Neuronal stem cell (in vitro differentiated cells): ENCODE measurements at places on chromosomes 12 and 14.

GRCh38 chr12:123478762-123479161 lies 20.8 kb downstream of the SNRNP35 start:
- DNase-seq = no peak

DNA sequence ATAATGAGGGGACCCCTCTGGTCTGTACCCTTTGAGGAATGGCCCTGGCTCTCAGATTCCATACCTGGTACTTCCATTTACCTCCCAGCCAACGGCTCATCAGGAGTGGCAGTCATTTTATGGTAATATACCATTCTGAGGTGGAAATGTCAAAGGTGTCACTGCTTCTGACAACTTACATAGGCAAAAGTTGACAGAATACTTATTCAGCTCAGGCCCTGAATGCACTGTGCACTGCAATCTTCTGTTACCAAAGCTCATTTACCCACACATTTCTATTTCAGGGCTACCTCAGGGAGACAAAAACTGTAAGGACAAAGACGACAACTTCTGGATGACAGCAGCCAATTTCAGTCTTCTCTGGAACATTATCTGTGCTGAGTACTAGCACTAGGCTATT lies 212.2 kb upstream of the TMEM260 start:
- no peak for DNase-seq

- DNase-seq = no peak
These were observed 542.4 kb downstream of the FLRT2 start for GRCh38 chr14:86072116-86072894.

GRCh38 chr14:91681893-91682563 lies 49.9 kb downstream of the CATSPERB start:
- DNase-seq = no peak

- no peak for DNase-seq
These were observed 11.0 kb upstream of the AEBP2 start for GRCh38 chr12:19428246-19428645.

DNA sequence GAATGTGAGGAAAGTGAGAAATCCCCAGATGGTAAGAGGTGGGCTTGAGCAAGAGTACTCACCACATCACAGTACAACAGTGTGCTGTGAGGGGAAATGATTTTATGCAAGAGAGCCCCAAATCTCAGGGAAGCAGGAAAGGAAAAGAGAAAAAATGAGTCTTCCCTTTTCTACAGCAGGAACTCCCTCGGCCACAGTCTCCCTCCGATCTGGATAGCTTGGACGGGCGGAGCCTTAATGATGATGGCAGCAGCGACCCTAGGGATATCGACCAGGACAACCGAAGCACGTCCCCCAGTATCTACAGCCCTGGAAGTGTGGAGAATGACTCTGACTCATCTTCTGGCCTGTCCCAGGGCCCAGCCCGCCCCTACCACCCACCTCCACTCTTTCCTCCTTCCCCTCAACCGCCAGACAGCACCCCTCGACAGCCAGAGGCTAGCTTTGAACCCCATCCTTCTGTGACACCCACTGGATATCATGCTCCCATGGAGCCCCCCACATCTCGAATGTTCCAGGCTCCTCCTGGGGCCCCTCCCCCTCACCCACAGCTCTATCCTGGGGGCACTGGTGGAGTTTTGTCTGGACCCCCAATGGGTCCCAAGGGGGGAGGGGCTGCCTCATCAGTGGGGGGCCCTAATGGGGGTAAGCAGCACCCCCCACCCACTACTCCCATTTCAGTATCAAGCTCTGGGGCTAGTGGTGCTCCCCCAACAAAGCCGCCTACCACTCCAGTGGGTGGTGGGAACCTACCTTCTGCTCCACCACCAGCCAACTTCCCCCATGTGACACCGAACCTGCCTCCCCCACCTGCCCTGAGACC lies 7.8 kb downstream of the ATN1 start:
- DNase-seq = no peak
